ENCODE measurements at places on chromosomes 5 and 9.

DNA sequence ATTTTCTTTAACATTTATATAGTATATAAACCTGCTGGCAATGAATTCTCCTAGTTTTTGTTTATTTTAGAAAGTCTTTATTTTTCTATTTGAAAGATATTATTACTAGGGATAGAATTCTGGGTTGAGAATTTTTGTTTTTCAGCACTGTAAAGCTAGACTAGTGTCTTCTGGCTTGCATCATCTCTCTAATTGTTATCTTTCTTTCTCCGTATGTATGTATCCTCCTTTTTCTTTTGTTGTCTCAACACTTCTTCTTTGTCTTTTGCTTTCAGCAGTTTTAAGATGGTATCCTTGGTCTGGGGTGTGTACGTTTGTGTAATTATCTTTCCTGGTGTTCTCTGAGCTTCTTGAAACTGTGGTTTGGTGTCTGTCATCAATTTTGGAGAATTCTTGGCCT, 48.8 kb downstream of the FBXO4 start:
- no peak for DNase-seq

GRCh38 chr5:62538017-62538942, 40.3 kb upstream of the LRRC70 start:
- no peak for DNase-seq

DNA sequence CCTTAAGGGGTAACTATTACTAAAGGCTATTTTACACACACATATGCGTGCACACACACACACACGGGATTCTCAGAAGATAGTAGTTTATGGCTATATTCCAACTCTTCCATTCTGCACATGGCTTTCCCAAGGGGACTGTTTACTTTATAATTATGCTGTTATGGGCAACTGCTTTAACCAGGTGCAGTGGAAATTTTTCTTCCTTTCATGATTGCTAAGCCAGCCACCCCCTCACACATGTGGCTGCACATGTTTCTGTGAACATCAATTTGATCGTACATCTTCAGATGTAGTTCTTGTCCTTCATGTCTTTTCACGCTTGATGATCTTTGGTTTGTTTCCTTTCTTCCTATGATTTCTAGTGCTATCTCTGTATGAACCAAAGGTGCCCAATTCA, 37.0 kb downstream of the MRPS30 start:
- DNase-seq: no peak

DNA sequence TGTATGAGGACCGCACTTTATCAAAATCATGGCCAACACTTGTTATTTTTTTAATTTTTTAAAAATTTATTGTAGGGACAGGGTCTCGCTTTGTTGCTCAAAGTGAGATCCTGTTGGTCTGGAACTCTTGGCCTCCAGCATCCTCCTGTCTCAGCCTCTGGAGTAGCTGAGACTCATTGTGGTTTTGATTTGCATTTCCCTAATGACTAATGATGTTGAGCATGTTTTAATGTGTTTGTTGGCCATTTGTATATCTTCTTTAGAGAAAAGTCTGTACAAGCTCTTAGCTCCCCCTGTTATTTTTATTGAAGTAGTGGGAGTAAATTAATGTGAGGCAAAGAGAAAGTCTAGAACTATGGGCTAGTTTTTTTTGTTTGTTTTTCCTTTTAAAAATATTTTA, 1.6 kb upstream of the RPS6 start:
- DNase-seq: no peak

DNA sequence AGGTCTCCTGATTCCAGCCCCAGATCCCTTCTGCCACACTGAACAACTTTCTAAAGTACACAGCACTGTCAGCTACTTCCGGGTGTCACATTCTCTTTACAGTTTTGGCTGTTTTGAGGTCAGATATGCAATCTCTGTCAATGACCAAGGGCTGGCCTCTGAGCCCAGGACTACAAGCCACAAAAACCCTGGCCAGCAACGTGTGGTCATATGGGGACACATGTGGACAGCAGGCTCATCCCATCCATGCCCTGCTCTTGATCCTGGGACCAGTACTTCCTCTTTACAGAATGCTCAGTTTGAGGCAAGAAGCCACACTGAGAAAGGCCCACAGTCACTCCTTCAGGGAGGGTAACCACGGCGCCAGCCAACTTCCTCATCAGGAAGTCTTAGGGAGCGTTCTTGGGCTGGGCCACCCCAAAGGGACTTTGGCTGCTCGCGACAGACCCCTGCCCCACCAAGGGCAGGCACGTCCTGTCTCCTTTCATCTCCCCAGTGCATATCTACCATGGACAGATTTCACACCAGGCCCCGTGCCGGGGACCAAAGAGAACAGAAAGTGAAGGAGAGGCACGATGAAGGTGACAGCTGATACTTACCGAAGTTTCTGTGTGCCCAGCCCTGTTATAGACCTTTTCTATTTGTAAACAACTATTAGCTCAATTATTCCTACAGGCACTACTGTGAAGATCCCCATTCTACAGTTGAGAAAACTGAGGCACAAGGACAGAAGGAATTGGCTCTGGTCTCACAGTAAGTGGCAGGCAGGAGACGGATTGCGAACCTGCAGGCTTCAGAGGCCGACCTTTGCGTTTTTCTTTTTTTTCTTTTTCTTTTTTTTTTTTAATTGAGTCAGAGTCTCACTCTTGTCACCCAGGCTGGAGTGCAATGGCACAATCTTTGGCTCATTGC, 37.3 kb downstream of the STK10 start:
- DNase-seq: peak; percentile 22

DNA sequence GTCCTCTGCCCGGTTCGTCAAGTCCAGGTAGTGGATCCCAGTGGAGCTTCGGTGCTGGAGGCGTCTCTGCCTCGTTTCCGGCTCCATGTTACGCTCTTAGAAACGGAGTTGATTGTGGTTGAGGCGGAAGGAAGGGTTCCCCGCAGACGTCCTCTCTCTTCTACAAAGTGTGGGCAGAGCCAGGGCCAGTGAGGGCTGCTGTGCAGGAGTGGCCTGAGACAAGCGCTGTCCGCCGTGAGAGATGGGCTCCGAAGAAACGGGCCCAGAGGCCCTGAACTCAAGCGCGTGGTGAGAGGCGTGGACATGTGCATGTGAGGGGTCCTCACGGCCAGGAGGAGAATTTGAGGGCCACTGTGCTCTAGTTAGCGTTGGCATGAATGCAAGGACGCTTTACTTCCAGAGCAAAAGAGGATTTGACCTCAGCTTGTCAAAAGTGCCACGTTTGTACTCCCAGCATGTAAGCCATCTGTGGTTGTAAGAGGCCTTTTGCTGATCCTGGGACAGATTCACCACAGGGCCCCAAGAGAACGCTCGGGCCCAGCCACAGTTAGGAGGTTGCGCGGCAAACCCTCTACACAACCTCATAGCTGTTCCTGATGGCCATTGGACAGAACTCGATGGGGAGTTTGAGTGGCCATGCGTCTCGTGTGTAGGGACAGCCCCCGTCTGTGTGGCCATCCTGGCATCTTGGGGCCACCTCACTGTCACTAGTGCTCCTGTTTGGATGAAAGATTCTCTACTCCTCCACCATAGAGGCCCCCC, 10.2 kb downstream of the MAN1B1 start:
- DNase-seq: no peak

GRCh38 chr9:33065157-33066076, 11.1 kb downstream of the SMU1 start:
- DNase-seq: peak; percentile 43

DNA sequence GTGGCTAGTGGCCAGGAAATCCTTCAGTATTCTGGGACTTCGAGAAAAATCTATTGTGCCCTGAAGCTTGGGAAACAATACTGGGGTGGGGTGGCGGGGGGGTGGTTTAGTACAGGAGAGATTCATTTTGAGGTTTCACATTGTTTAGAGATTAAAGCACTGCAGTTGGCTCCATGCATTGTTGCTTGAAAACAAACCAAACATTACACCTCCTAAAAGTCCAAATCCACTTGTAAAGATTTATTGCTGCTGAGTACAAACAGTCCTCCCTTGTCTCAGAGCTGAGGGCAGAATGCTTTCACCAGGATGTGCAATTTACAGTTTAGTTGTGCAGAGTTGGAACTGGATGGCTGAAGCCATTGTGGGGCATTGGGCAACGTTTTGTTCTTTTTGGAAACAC, 49.4 kb downstream of the GGTA1 start:
- DNase-seq: no peak

- no peak for DNase-seq
Measured at GRCh38 chr5:77463905-77464304, 28.2 kb downstream of the WDR41 start.

- DNase-seq: no peak
Measured at GRCh38 chr5:178247481-178248456, 15.2 kb upstream of the PHYKPL start.

DNA sequence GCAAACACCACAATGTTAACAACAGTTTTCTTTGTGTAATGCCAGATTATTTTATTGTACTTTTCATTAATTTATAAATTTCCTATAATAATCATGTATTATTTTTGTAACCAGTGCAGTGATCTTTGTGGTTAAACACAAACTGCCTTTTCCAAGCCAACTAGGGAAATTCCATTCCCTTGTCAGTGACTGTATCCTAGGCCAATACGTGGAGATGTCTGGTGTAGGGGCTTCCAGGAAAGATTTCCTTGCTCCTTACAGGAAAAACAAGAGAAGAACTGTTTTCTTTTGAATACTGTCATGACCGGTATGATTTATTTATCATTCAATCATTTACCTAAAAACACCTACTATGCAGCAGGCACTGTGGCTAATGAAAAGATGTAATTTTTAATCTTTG, 31.4 kb downstream of the FANCC start:
- DNase-seq: no peak

DNA sequence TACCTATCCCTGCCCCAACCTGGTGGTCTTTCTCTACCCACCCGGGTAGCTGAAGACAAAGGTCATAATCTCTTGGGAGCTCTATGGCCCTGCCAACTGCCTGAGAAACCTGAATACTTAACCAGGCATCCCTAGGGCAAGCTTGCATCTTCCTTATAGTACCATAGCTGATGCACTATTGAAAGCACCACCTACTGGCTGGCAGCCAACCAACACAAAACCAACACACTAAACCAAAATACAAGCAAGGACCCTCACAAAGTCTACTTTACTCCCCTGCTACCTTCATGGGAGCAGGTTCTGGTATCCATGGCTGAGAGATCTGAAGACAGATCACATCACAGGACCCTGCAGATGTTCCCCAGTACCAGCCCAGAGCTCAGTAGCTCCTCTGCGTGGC, 171.8 kb upstream of the TAS2R1 start:
- no peak for DNase-seq

GRCh38 chr9:91842358-91843049, 107.5 kb downstream of the ROR2 start:
- no peak for DNase-seq

DNA sequence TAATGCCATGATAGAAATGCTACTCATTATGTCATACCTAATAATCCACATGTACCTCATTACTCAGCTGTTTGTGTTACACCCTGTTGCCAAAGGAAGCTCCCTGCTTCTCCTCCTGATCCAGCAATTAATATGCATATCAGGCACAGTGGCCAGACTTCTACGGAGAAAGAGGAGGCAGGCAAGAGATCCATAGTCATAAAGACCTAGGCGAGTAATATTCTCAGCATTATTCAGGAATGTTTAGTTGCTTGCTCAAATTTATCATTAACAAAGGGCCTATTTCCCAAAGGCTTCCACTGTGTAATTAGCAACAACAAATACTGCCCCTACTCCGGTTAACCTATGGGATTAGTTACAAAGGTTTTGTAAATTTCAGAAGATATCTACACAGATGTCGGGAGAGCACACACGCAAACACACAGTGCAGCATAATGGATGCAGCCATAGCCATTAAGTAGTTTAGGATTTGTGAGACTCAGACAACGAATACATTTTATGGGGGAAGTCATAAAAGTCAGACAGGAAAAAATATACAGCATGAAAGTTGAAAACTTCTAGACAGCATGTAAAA, 192.6 kb downstream of the EFNA5 start:
- DNase-seq: no peak

DNA sequence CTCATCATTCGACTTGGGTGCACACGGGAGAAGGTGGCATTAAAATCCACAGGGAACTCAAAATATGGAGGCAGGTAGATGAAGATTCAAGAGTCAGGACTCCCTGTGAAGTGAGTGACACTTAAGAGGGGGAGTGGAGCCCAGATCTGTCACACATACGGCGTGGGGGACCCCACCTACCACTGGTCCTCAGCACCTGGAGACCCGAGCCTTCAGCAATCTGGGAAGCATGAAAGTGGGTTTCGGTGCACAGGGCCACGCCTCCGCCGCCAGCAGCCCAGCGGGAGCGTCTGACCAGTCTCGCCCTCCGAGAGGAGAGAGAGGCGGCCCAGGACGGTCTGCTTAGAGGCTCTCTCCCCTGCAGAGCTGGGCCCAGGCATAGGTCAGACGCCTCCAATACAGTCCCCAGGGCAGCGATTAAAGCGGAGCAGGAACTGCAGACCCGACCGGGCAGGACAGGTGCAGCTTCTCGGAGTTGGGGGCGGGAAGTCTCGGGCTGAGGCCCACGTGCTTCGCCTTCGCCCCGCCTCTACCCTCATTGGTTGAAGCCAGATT, 639 bp upstream of the SLC2A8 start:
- no peak for DNase-seq
